CD4-positive, alpha-beta T cell treated with Interleukin-12 subunit alpha and Interleukin-12 subunit beta, for 1 hour (primary cell): ENCODE measurements at places on chromosomes 13 and 19.

- no peak for DNase-seq
Observed at GRCh38 chr19:5235458-5236219, 105.0 kb downstream of the PTPRS start.

DNA sequence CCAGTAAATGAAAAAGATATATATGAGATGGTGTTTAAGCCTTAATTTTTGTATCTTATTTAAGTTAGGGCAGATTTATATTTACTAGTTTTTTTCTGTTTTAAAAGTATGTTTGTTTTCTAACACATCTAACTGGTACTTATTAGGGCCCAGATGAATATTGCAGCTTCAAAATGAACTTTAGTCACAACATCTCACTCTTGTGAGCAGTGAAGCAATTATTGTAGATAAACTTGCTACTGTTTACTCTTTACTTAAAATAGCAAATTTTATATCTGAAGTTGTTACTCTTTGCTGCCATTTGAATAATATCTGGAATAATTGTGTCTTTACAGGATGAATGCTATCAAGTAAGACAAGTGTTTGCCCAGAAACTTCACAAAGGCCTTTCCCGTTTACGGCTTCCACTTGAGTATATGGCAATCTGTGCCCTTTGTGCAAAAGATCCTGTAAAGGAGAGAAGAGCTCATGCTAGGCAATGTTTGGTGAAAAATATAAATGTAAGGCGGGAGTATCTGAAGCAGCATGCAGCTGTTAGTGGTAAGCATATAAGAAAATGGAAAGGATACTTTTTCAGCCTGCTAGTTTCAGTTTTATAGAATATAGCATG lies 166.8 kb downstream of the PDS5B start:
- no peak for DNase-seq

GRCh38 chr13:80072231-80072630 lies 268.7 kb downstream of the SPRY2 start:
- no peak for DNase-seq

- DNase-seq: no peak
Observed at GRCh38 chr13:62875118-62875640, 1459.5 kb upstream of the PCDH20 start.

DNA sequence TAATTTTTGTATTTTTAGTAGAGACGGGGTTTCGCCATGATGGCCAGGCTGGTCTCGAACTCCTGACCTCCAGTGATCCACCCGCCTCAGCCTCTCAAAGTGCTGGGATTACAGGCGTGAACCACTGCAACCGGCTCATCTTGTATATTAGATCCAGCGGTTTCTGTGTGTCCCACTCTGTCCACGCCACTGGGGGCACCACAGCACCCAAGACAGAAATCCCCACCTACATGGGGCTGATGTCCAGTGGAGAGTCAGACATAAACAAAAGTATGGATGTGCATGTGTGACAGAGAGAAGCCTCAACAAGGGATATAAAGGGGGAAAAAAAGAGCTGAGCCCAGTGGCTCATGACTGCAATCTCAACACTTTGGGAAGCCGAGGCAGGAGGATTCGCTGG lies 65.8 kb upstream of the ADGRE5 start:
- DNase-seq: no peak

DNA sequence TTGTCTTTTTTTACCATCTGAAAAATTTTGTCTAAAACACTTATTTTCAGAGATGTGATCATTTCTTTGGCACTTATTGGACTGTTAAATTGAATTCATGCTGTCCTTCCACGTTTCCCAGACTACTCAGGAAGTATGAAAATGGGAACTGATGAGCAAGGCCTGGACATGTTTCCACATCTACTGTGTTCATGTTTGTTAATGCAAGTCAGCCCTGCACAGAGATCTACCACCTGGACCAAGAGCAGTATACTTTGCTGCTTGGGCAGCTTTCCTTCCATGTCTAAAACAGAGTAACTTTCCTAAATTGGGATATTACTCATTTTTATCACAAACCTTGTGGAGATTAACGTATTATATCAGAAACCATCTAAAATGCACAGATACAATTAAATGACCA lies 687.4 kb downstream of the DIAPH3 start:
- DNase-seq: no peak

DNA sequence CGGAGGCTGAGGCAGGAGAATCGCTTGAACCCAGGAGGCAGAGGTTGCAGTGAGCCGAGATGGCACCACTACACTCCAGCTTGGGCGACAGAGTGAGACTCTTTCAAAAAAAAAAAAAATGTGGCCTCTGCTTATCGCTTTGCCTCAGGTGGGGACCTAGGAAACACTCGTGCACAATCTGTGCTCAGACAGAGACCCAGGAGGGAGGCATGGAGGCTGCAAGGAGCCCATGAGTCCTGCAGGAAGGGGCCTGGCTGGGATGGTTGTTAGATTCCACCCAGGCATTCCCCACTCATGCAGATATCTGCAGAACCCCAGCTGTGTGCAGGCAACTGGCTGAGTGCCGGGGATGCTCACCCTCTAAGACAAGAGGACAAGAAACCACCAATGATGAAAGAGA lies 43.8 kb upstream of the C19orf12 start:
- DNase-seq: no peak

DNA sequence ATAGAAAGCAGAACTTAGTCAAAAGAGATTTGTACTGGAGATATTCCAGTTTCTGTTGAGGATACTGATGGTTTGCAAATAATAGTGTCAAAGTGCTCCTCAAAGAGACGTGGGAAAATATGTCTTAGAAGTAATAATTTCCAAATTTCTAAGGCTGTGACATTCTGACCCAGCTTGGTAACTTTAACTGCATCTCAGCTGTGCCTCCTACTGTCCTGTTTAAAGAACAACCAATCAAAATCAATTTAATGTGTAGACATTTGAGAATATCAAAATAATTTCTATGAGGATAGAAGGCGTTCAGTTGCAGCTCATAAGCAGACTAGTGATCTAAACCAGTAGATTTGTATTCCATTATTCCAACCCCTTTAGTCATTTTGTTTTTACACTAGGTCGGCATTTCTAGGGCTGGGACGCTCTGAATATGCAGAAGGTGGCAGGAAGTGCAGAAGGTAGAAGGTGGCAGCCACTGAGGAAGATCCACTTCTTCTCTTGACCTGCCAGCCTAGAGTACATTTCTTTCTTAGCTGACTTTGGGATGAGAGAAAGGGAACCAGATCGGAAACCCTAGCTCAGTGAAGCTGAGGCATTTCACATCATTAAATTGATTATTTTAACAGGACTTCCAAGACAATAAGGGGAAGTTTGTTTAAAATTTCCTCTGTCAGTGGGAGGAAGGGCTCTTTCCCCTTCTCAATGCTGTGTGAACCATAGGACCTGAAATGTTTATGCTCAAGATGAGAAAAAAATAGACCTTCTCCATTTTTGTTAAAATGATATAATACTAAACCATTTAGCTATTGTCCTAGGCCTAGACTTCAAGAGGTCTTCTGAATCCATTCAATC lies 67.5 kb downstream of the COL4A1 start:
- DNase-seq: no peak

DNA sequence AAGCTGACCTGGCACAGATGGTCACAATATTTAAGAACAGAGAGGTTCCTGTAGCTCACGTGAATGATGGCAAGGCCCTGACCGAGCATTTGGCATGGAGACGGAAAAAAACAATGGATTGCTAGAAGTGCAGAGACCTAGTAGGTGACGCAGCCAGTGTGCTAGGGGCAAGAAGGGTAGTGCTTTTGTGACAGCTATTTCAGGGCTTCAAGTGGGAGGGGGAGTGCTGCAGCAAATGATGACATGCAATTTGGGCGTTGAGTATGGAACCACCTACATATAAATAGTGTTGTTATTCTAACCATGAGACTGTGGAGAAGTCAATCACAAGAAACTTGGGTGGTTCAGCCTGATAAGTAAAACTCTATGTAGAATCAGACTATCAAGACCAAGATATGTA lies 65.7 kb upstream of the IL17D start:
- DNase-seq: no peak

GRCh38 chr13:77532983-77533382 lies 2.5 kb upstream of the SCEL start:
- DNase-seq: no peak

- no peak for DNase-seq
Observed at GRCh38 chr19:2983351-2984214, 6.2 kb downstream of the TLE6 start.

- DNase-seq: no peak
Observed at GRCh38 chr13:66565279-66565678, 664.9 kb downstream of the PCDH9 start.

- DNase-seq: no peak
Observed at GRCh38 chr19:4713384-4713951, 10.2 kb downstream of the DPP9 start.

DNA sequence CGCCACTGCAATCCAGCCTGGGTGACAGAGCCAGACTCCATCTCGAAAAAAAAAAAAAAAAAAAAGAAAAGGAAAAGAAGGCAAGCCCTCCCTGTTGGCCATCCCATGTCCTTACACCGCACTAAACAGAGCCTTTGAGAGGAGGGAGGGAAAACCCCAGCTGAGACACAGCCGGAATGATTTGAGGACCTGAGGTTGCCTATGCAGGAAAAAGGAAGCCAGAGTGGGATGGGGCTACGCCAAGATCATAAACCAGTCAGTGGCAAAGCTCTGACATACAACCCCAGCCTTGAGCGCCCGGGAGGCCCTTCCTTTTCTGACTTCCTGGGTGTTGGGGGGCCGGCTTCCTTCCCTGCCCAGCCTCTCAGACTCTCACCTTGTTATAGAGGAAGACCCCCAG lies 12.5 kb upstream of the CHERP start:
- DNase-seq: no peak

- no peak for DNase-seq
Observed at GRCh38 chr19:16205205-16206045, 7.7 kb downstream of the AP1M1 start.

- DNase-seq: no peak
Observed at GRCh38 chr13:31042049-31042448, 109.6 kb downstream of the TEX26 start.
